Cardiac muscle cell (in vitro differentiated cells and primary cell): ENCODE measurements at places on chromosomes 6 and 20.
A peak's percentile ranks its signal among the peaks of the same experiment; 100 is the strongest.

DNA sequence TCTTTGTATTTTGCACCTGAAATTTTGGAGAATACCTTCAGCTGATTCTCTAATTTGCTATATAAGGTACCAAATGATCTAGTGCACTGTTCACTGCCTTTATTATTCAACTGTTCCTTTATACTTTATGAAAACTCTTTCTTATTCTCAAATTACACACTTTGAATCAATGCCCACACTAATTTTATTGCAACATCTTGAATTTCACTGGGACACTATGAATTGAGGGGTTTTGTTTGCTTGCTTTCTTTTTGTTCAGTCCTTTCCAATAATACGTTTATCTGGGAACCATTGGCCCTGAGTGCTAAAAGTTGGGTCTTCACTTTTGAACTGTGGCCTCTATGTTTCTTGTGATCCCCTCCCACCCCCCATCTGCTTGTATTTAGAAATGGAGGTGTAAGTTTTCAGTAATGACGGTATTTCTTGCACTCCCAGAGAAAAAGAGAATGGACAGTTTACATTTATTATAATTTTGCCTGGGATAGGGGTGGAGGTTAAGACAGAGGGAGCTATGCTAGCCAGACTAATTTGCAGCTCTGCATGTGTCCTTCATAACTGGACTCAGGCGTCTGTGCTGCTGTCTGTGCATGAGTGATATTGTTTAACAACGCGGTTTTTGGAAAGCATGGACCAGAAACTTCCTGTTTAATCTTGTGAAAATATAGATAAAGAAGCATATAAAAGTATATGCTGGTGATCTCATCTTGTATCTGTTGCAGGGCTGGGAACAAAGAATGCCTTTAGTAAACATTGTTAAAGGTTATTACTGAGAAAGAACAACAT lies 98.1 kb downstream of the DNAH8 start:
- DNase-seq, result no peak

- no peak for DNase-seq
These were observed 782 bp downstream of the TRMT11 start for GRCh38 chr6:125987026-125987617.

DNA sequence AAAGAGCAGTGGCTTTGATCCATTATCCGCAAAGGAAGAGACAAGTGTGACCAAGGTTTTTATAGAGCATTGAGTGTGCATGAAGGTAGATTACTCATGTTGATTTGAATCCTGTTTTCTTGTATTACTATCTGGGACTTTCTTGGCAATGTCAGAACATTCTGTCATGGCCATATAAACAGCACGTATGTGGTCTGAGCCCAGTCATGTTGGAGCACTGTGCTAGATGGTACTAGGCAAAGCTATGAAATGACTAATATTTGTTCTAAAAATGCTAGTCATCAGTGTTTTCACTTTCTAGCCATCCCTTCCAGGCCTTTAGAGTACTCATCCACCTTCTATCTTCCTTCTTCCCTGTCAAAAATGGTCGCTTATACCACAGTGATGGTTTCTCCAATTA lies 278.6 kb upstream of the FLRT3 start:
- no peak for DNase-seq

DNA sequence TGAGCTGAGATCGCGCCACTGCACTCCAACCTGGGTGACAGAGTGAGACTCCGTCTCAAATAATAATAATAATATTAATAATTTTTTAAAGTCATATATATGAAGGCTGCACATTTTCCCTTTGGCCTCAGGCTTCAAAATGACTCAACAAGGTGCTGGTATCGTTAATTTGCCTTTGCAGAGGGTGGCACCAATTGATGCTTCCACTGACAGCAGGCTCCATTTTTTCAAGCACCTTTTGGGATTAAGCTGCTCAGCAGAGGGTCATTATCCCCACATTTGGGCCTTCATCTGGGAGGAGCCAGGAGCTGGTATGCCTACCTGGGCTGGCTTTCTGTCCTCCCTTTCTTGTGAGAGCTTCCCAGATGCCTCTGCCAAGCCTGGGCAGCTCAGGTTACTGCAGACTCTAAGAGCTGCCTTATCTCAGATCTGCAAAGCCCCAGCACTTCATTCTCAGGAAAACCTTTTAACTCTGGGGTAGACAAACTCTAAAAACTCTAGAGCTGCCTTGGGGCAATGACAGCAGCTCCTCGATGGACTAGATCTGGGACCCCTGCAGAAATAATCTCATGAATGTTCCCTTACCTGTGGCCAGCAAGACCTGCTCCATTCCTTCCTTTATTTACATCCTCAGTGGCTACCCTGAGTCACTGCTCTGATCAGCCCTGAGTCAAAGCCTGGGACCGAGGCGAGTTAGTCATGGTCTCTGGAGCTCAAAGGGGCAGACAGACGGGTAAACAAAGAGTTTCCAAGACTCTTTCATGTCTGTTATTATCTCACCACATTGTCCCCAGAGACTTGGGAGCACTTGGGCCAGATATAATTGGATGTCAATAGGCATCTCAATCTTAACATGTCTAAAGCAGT lies 80.0 kb upstream of the EYA2 start:
- DNase-seq, result peak; percentile 25

GRCh38 chr6:22294301-22294700 lies 2.5 kb downstream of the PRL start:
- no peak for DNase-seq

DNA sequence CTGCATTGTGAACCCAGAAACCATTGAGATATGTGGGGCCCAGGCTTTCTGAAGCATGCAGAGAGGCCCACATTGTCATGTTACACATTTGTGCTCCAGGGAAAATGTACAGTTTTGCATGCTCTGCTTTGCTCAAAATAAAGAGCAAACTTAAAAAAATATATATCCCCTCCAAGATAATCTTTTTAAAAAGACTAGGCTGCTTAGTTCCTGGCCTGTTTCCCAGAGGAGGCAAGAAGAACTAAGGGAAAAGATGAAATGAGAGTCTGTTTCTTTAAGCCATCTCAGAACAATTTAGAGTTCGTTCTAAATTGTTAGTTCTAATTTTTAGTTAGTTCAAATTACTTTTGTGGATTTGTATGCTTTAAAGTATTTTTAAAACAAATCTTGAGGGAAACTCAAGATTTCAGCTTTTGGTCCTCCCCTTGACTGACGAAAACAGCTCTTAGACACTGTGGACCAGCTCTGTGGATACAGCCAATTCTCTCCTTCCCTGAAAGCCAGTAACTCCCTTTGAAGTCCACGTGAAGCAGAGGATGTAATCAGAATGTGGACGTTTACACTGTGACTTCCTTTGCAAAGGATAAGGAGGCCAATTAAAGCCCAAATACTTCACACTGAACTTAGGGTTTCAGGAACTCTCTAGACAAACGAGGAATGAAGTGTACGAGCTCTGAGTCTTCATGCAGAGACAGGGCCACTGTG lies 84.7 kb downstream of the CD164 start:
- no peak for DNase-seq

DNA sequence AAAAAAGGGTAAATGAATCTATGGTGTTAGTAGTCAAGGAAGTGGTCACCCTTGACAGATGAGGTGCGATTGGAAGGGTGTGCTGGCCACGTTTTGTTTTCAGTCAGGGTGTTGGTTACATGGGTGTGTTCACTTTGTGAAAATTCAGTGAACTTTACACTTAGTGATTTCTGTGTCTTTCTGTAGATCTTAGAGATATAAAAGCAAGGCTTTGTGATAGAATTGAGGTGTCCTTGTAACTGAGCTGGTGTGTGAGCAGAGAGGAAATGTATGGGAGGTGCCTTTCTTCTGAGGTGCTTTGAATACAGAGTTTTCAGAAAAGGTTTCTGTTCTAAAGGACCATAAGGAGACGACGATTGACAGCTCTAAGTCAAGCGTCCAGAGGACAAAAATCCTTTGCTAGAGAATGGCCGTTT lies 90.5 kb downstream of the SAMD3 start:
- no peak for DNase-seq

GRCh38 chr20:53751620-53752318 lies 158.1 kb upstream of the ZNF217 start:
- DNase-seq, result no peak

DNA sequence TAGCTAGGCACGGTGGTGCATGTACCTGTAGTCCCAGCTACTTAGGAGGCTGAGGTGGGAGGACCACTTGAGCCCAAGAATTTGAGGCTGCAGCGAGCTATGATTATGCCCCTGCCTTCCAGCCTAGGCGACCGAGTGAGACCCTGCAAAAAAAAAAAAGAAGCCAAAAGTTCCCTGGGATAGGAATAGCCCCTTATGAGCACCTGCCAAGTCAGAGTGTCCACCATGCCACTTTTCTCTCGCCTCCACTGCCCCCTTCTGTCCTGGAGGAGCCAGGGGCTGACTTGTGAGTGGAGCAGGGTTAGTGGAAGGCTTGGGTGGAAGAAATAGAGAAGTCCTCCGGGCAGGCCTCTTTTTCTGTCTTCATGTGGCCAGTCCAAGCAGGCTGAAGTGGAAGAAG lies 12.1 kb upstream of the DDX27 start:
- no peak for DNase-seq

GRCh38 chr6:152976749-152977148 lies 6.1 kb downstream of the FBXO5 start:
- DNase-seq, result no peak

DNA sequence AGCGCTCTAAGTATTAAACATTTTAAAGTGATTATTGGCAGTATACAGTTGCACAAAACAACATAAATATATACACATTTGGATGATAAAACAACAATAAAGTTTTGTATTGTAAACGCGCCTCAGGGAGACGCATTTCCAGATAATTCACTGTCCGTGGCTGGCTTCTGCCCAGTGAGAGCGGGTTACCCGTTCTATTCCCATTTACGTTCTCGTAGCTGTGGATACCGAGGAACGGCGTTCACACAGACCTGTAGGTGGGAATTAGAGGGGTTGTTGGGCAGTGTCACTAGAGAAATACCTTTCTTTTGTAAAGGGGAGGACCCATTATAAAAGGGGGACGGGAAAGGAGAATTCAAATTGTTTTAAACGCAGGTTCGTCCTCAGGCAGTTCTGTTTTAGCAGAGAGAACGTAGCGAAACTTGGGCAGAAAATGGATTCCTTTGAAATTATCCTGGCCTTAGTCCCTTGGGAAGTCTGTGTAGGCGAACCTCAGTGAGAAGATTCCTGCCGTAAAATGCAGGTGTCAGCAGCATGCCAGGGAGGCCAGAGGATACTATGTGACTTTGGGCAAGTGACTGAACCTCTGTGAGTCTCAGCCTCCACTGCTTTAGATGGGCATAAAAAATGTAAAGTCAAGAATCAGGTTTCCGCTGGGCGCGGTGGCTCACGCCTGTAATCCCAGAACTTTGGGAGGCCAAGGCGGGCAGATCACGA lies 756 bp downstream of the MTG2 start:
- DNase-seq, result peak; percentile 20

DNA sequence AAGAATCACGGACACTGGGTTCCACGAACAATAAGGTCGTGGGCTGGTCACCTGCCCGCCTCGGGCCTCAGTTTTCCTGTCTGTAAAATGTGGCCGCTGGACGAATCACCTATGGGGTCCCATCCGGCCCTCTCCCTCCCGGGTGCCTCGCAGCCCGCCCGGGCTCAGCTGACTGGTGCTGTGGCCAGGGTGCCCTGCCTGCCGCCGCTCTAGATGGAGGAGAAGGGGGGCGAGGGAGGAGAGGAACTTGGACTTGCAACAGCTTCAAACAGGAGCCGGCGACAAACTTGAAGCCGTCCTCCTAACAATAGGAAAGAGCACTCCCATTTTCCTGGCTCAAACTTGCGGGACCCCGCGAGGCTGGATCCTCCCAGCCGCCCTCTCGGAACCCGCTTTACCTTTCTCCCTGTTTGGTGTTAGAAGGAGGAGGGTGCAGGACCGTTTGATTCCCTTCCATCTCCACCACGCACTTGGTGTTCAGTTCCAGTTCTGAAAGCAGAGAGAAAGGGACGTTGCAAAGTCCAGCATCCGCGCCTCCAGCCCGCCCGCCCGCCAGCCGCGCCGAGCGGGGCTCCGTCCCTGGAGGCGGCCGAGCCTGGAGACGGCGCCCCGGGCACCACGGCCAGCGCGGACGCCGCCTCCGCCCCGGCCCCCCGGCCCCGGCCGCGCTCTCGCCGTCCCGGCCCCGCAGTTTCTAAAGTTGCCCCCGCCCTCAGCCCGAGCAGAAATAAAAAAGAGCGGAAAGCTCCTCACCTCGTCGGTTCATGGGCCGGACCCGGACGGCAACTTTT lies 584 bp downstream of the KIF13A start:
- peak; percentile 70 for DNase-seq

DNA sequence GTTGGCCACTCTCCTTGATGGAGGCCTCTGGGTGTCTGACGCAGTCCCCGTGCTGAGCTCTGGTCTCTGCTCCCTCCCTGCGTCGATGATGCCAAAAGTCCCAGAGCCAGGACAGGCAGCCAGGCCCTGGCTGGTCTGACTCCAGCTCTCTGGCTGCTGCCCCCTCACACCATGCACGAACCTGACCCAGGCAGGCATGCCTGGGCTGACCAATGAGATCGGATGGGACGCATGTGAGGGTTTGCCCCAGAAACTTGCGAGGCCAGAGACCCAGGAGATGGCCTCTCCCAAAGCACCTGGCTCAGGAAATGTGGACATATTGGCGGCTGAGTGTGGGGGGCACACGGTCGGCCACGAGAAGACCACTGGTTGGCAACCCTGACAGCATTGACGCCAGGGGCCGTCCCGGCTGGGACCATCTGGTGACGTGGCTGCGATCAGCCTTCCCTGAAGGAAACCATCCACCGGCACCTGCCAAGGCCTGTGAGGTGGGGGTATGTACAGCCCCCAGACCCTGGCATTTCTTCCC lies 51.2 kb upstream of the FRMD1 start:
- DNase-seq, result no peak

DNA sequence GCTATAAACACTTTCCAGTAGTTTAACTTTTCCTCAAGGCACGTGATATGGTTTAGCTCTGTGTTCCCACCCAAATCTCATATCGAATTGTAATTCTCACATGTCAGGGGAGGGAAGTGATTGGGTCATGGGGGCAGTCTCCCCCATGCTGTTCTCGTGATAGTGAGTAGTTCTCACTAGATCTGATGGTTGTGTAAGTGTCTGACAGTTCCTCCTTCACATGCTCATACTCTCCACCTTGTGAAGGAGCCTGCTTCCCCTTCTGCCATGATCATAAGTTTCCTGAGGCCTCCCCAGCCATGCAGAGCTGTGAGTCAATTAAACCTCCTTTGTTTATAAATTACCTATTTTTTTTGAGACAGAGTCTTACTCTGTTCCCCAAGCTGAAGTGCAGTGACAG lies 127.9 kb downstream of the DTNBP1 start:
- DNase-seq, result no peak

- no peak for DNase-seq
These were observed 1.2 kb downstream of the CHMP4B start for GRCh38 chr20:33812152-33812849.

- no peak for DNase-seq
These were observed 14.3 kb upstream of the CBFA2T2 start for GRCh38 chr20:33475381-33476152.

- no peak for DNase-seq
These were observed 89.1 kb upstream of the TOX2 start for GRCh38 chr20:43825581-43825980.
